ENCODE measurements at places on chromosomes 6 and 20. TPM values are rescaled to one million over a fixed set of nuclear protein-coding genes. Genes with fewer than 3 reads are reported as not detected.
A peak's percentile ranks its signal among the peaks of the same experiment; 100 is the strongest.

Gene TRIM31
- not detected for total RNA-seq

Gene CD109
- 1.2 TPM for total RNA-seq

Gene PRL
- total RNA-seq, result not detected

Gene ADTRP
- total RNA-seq, result 27.2 TPM

Gene SLC22A2
- total RNA-seq, result not detected

Gene GSTA4
- 0.49 TPM for total RNA-seq

Gene WFDC10B
- not detected for total RNA-seq

Gene BMP7
- total RNA-seq, result not detected

Gene DHX35
- 13.3 TPM for total RNA-seq

Gene CHD6
- 109 TPM for total RNA-seq

DNA sequence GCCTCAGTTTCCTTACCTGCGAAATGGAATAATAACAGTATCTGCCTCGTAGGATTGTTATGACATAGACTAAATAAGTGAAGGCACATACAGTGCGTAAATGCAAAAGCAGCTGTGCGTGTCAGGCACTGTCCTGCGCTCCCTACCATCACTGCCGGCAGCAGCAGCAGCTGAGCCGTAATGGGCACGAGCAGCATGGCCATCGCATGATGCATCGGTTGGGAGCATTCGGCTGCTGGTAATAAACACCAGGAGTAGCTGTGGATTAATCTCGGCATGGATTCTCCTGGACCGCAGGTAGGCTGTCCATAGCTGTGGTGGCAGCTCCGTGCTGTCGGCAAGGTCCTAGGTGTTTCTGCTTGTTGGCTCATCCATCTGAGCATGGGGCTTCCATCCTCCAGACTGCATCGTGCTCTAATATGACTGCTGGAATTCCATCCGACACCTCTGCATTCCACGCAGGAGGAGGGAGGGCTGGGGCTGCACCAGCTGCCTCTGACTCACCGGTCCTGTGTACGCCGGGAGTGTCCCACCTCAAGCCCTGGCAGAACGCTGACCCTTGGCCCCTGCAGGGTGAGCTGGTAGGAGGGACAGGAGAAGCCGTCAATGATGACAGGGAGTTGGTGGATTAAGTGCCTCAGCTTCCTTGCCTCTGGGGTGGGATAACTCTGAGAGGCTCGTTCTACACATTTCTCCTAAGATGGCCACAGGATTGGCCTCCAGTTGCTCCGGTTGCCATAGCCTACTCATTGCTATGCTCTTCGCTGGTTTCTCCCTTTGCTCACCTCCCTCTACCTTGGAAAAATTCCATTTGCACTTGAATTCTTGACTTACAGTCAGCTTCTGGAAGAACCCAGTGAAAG is 100.9 kb upstream of the PMEPA1 start:
- no peak overlapping the region for H3K4me3 ChIP-seq
- no peaks in the 10 kb centered on the region for H3K4me1 ChIP-seq
- H3K27me3 ChIP-seq, result no peaks in the 10 kb centered on the region
- H3K27ac ChIP-seq, result no peak overlapping the region

- no peak within 1 kb of the TSS for H3K27ac ChIP-seq
- peaks cover 30% of the 10 kb centered on the region for H3K27me3 ChIP-seq
- H3K36me3 ChIP-seq, result no peaks in the 10 kb centered on the region
These were observed at the start of gene IL20RA for GRCh38 chr6:137044366-137045221. TSS of gene IL20RA (minus strand) at chr6:137044965. CDS start at chr6:137044728, 237 bp downstream.

GRCh38 chr20:2451422-2451821 is 19.2 kb downstream of the SNRPB start:
- H3K4me3 ChIP-seq, result no peak overlapping the region
- no peaks in the 10 kb centered on the region for H3K27me3 ChIP-seq
- H3K27ac ChIP-seq, result no peak overlapping the region
- H3K4me1 ChIP-seq, result no peaks in the 10 kb centered on the region

DNA sequence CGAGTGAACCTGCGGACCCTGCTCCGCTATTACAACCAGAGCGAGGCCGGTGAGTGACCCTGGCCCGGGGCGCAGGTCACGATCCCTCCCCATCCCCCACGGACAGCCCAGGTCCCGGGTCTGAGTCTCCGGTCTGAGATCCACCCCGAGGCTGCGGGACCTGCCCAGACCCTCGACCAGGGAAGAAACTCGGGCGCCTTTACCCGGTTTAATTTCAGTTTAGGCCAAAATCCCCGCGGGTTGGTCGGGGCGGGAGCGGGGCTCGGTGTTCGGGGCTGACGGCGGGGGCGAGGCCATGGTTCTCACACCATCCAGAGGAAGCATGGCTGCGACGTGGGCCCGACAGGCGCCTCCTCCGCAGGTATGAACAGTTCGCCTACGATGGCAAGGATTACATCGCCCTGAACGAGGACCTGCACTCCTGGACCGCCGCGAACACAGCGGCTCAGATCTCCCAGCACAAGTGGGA is 46.9 kb upstream of the TRIM26 start:
- H3K4me1 ChIP-seq, result peaks cover 5% of the 10 kb centered on the region
- H3K27me3 ChIP-seq, result no peaks in the 10 kb centered on the region
- peak overlapping the region; percentile 79 for H3K4me3 ChIP-seq
- DNase-seq, result peak; percentile 29
- H3K36me3 ChIP-seq, result no peaks in the 10 kb centered on the region

GRCh38 chr6:109580519-109580918 is 97.5 kb upstream of the ZBTB24 start:
- H3K27me3 ChIP-seq, result no peaks in the 10 kb centered on the region
- H3K27ac ChIP-seq, result no peak overlapping the region
- H3K4me3 ChIP-seq, result no peak overlapping the region

- no peaks in the 10 kb centered on the region for H3K4me1 ChIP-seq
- no peaks in the 10 kb centered on the region for H3K36me3 ChIP-seq
- no peak overlapping the region for H3K4me3 ChIP-seq
These were observed 245.9 kb upstream of the HS3ST5 start for GRCh38 chr6:114588726-114589125.

GRCh38 chr6:105607636-105608621 is 205.0 kb upstream of the PREP start:
- no peak overlapping the region for H3K27ac ChIP-seq
- no peak overlapping the region for H3K4me3 ChIP-seq
- H3K4me1 ChIP-seq, result no peaks in the 10 kb centered on the region
- no peaks in the 10 kb centered on the region for H3K36me3 ChIP-seq
